Mammary microvascular endothelial cell (primary cell): ENCODE measurements at places on chromosomes 2 and 18. TPM values are rescaled to one million over a fixed set of nuclear protein-coding genes. Genes with fewer than 3 reads are reported as not detected.

The CLEC4F gene
- 0.10 TPM in 1 of 2 replicates, not detected in the other for total RNA-seq

The CIDEA gene
- 7.2 and 8.2 TPM in 2 replicates for total RNA-seq

The SPDYA gene
- total RNA-seq, result 0.05 TPM in 1 of 2 replicates, not detected in the other

The NOSTRIN gene
- total RNA-seq, result 11.0 and 14.2 TPM in 2 replicates

The SCN7A gene
- total RNA-seq, result not detected in 2 replicates

The PMAIP1 gene
- 25.0 and 29.7 TPM in 2 replicates for total RNA-seq
